ENCODE measurements at places on chromosomes 11 and 22.

DNA sequence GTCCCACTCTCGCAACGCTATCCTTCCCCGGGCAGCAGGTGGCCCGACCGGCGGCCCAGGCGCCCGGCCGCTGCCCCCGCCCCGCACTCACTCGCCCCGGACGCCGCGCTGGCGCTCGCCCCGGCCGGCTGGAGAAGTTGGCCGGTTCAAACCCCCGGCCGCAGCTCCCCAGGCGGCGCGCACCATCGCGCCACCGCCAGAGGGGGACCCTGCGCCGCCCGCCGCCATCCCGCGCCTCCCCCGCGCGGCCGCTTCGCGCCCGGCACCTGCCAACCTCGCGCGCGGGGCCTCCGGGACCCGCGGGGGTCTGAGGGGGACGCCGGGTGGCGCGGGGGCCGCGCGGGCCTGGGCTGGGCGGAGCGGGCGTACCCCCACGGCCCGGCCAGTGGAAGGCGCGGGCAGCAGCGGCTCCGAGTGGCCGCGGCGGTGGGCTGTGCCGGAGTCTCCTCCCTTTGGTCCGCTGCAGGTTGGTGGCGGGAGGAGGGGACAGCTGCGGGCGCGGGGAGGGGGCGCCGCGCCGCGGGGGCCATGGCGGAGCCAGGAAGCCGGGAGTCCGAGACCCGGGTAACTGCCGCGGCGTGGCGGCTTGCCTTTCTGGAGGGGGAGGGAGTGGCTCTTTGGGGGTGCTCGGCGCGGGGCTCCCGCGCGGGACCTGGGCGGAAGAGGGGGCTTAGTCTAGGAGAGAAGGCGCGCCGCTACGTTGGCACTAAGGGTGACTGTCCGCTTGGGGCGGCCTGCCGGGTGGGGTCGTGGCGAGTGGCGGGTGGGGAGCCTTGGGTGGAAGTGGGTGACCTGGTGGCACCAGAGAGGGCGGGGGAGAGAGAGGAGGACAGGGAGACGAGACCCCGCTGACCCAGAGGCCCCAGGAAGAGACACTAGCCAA lies at the start of the genes MPST and TST:
MPST (plus strand) TSS at position 434 of the 883 bp plus-strand sequence; CDS start at position 529, 95 bp downstream.
TST (minus strand) TSS at position 139 of the 883 bp plus-strand sequence. CDS start 715 bp downstream, outside the sequence.
- DNase-seq: peak; percentile 34

- no peak for DNase-seq
Observed at GRCh38 chr22:50260801-50261614, 475 bp downstream of the MAPK12 start.

GRCh38 chr22:46066691-46067090 lies 83.6 kb upstream of the PPARA start:
- no peak for DNase-seq

DNA sequence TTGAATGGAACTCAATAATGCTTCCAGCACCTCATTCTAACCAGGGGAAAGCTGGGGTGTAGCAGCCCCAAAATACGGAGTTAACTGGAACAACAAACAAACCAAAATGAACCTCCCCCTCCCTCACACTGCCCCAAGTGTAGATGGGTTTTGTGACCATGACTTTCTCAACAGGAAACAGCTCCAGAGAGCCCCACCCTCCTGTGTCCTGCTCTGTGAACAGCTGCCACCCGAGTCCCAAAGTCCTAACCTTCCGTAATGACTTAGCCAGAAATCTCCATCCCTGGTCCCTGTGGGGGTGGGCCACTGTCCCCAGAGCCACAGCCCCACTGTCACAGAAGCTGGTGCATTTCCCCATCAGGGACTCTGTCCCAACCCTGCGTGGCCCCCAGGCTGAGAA lies 155.4 kb downstream of the CRYBB2 start:
- DNase-seq: no peak

DNA sequence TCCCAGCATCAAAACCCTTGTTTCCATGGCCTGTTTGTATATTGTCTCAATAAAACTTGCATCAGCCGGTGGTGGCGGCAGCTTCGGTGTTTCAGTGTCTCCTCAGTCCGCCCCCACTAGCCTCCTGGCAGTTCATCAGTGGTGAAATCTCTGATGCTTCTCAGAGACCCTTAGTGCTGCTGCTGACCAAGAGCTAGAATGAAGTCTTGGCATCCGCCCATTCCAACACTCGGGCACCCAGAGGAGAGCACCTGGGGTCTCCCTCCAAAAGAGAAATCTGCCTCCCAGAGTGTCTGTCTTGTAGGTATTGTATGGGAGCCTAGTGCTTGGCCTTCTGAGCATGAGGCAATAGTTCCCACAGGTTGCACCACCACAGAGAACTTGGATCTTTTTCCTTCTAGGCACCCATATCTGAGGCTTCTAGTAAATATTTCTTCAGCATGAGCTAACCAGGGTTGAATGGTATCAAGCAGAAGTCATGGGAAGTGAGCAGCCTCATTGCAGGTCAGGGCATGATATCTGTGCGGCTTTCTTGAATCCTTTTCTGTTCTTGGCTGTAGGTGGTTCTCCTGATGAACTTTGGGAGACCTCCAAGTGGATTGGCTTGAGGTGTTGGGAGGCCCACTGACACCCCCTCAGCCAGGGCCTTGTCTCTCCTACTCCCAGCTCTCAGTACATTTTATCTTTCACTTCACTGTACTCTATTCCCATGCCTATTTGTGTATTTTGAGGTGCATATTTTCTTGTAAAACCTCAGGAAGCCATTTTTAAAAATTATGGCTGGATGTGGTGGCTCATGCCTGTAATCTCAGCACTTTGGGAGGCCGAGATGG lies 13.2 kb upstream of the AIFM3 start:
- DNase-seq: no peak

- DNase-seq: no peak
Observed at GRCh38 chr11:111654601-111655000, 52.4 kb downstream of the SIK2 start.

- no peak for DNase-seq
Observed at GRCh38 chr11:58788355-58789023, 56.0 kb downstream of the GLYATL2 start.

DNA sequence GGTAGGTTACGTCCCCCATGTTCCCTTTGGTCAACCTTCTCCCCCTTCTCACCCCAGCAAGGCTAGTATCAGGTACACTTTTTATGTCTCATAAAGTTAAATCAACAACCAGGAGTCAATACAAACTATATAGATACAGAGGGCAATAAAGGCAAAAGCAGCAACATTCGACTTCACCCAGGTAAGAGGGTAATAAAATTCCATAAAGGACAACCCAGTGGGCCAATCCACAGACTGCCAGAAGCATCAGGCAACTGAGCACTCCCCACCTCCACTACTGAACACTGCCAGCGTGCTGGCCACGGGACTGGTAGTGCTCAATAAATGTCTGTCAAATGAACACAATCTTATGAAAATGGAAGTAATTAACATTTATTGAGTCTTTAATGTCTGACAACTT lies 5.1 kb upstream of the MS4A18 start:
- DNase-seq: no peak

DNA sequence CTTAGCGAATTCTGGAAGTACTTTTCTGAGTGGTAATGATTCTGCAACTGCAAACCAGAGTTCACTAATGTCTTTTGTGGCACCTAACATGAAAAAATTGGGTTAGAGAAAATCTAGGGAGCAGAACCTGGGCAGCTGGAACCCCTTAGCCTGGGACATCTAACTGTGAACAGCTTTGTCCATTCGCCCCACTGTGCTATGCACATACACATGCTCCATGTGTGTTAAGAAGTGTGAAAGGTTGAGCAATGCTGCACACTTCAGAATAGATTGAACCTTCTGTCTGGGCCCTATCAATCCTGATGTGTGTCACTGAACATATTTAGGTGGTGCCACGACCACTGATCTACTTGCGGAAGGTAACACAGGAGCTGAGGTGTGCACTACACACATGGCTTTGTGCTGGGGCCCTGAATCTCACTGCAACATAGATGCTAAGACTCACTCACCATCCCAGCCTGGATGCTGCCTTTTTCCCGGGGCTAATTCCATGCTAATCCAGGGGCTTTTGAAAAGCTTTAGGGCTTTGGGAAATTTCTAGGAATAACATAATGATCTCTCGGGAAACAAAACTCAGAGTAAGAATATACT lies 976.2 kb downstream of the NTM start:
- DNase-seq: no peak

DNA sequence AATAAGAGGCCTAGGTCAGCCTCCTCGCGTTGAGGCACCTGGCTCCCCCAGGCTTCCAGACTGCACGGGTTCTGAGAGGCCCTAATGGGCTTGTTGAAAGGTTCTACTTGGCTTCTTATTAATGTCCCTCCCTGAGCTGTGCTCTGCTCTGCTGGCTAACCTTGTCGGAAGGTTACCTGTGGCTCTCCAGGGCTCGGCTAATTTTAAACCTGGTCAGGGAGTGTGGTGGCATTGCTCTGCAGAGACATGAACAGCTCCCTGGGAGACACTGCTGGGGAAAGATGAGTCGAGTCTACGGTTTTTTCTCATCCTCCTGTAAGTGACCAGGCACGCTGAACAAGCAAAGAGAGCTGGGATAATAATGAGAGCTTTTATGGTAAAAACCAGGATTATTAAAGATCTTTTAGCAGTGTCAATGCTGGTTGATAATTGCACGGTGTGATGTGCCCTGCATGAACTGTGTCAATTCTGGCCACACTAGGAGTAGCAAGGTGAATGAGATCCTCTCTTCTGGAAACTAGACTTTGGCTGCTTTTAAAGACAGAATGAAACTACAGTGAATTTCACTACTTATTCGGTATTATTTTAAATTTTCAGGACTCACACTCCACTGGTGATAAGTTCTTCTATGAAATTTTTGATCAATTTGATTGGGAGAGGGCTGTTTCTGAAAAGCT lies 70.7 kb downstream of the TEAD1 start:
- DNase-seq: no peak

DNA sequence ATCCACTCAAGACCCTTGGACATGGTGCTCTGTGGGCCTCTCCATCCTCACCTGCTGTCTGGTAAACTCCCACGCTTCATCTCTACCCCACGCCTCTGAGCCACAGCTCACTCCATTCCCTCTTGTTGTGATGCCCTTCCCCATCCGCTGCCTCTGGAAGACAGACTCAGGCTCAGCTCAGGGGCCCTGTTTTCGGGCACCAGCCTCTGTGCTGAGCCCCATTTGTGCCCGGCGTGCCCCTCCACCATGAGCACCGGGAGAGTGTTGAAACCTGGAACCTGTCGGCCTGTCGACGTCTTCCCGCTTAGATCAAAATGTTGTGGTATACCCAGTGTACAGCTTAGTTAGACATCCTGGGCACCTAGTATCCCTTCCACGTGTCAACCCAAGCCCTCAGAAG lies 6.5 kb upstream of the SCUBE1 start:
- DNase-seq: no peak

DNA sequence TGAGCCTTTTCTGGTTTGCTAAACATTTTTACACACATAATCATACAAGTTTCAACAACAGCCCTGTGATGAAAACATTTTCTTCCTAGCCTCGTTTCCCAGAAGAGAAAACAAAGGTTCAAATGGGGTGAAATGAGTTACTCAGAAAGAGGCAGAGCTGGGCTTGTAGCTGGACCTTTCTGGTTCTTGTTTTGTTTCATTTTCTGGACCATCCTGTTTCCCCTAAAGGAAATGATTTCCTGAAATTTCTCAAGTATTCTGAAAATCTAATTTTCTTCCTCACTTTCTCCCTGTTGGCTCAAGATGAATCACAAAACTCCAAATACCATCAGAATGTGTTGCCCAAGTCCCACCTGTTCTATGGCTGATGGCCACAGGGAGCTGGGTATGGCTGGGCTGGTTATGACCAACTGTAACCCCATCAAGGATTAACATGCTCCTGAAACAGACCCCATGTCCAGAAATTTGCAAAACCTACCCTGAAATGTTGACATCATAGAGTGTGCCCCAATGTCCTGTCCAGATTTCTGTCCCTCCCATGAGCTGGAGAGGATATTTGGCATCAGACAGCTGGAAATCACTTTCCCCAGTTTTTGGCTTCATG lies 6.7 kb upstream of the APOL4 start:
- no peak for DNase-seq

- DNase-seq: no peak
Observed at GRCh38 chr11:99383648-99384245, 363.0 kb downstream of the CNTN5 start.

- DNase-seq: no peak
Observed at GRCh38 chr11:126375726-126376125, 20.2 kb downstream of the ST3GAL4 start.

DNA sequence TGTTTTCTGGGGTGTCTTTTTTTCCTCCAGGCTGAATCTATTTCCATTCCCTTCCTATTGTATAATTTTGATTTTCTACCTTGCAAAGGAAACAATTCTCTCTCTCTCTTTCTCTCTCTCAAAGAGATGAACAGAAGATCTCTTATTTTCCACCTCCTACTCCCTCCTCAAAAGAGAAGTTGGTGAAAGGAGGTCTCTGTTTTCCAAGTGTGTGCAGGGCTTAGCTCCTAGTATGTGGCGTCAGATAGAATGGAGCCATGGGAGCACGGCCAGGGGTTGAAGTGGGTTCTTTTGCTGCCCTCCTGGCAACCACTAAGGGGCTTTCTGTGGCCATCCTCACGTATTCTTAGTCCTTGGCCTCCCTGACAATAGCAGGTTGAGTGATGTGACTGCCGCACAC lies 480 bp downstream of the TRIM34 start:
- no peak for DNase-seq

- no peak for DNase-seq
Observed at GRCh38 chr11:76857781-76858410, 2.8 kb upstream of the ACER3 start.

DNA sequence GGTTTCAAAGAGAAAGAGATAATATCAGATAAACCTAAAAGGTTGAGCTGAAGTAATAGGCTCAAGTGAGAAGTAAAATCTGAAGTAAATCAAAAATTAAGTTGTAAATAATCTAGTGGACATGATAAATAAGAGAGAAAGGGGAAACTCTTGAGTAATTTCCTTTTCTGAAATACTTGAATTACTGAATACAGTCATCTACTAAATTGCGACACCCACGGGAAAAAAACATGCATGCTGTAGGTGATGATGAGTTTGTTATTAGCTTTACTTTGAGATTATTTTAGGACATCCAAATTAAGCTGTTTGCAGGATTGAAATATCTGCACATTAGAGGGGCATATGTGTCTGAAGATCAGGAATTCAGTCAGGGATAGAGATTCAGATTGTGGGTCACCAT lies 50.0 kb upstream of the CARD18 start:
- DNase-seq: no peak

DNA sequence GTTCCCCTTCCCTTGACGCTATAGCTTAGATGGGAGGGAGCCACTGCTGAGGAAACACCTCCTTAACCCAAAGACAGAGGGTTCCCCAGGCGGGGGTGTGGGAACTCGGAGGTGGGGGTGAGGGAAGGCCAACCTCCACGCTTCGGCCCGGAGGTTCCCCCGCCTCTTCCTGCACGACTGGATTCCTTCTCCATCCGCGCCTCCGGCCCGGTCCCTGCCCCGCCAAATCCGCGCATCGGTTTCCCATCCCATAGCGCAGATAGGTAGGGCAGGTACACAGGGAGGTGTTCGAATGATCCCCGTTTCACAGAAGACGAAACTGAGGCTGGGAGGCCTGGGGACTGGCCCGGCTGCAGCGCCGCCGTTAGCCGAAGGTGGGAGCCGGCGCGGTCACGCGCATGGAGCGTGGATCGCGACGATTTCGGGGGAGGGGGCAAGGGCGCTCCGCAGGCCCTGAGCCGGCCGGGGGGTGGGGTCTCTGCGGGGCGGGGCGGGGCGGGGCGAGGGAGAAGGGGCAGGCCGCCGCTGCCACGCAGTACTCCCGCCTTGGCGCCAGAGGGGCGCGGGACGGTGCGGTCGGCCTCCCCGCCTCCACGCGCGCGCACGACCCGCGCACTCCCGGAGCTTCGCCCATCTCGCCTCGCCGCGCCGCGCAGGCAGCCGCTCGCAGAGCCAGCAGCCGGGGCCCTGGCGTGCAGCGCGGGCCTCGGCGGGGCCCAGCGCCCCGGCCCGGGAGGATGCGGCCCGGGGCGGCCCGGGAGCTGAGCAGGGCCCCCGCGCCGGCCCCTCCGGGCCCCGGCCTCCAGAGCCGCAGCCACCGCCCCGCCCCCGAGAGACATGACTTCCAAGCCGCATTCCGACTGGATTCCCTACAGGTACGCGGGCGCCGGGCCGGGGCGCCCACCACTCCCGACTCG lies at the start of gene TUB:
TUB (plus strand) TSS at position 538 of the 917 bp plus-strand sequence; CDS start at position 838, 300 bp downstream.
- DNase-seq: no peak
